ENCODE measurements at places on chromosomes 2 and 18. TPM values are rescaled to one million over a fixed set of nuclear protein-coding genes. Genes with fewer than 3 reads are reported as not detected.

The FBXO36 gene
- total RNA-seq = 5.7 TPM

The KIF3C gene
- total RNA-seq = 6.3 TPM

The GLI2 gene
- total RNA-seq = 13.8 TPM

The SPC25 gene
- 3.3 TPM for total RNA-seq

The SPP2 gene
- not detected for total RNA-seq

The SGPP2 gene
- total RNA-seq = 24.6 TPM

The LONRF2 gene
- 0.83 TPM for total RNA-seq

The UGT1A10 gene
- not detected for total RNA-seq

The ASPRV1 gene
- 3.8 TPM for total RNA-seq

The NPAS2 gene
- total RNA-seq = 0.89 TPM

The LAMA1 gene
- total RNA-seq = 36.8 TPM

The AQP12A gene
- total RNA-seq = not detected

The EHBP1 gene
- total RNA-seq = 30.8 TPM

The OR6B2 gene
- total RNA-seq = not detected

The MBOAT2 gene
- total RNA-seq = 15.6 TPM

The IMMT gene
- 107 TPM for total RNA-seq

The STPG4 gene
- not detected for total RNA-seq

The TLX2 gene
- not detected for total RNA-seq

The ALPP gene
- total RNA-seq = not detected

The LIMS3 gene
- 1.2 TPM for total RNA-seq

The COLEC12 gene
- total RNA-seq = 61.1 TPM

The ARHGEF4 gene
- 82.2 TPM for total RNA-seq

The FOXI3 gene
- not detected for total RNA-seq

The LYPD1 gene
- total RNA-seq = 2.3 TPM

The FTCDNL1 gene
- 3.2 TPM for total RNA-seq

The CXCR4 gene
- 2.4 TPM for total RNA-seq

The ANKAR gene
- total RNA-seq = 1.4 TPM

The EMILIN1 gene
- 20.2 TPM for total RNA-seq

The TRIM43 gene
- total RNA-seq = not detected

The EVX2 gene
- total RNA-seq = 0.11 TPM

The MAB21L4 gene
- total RNA-seq = not detected

The NGEF gene
- 2.1 TPM for total RNA-seq

The ABCG8 gene
- total RNA-seq = not detected

The GGCX gene
- 18.6 TPM for total RNA-seq

The DCDC2C gene
- not detected for total RNA-seq

The ADAM23 gene
- 9.3 TPM for total RNA-seq

The CPLX4 gene
- not detected for total RNA-seq

All from cardiac muscle cell (in vitro differentiated cells and primary cell).